ENCODE measurements at places on chromosomes 4 and X. TPM values are rescaled to one million over a fixed set of nuclear protein-coding genes. Genes with fewer than 3 reads are reported as not detected.

Gene ABCG2
- 3.6 TPM for total RNA-seq

Gene KCND1
- 0.39 TPM for total RNA-seq

Gene SRPX
- 13.4 TPM for total RNA-seq

Gene MAGEA4
- total RNA-seq, result not detected

Gene IL15
- total RNA-seq, result 1.5 TPM

Gene PPARGC1A
- 40.0 TPM for total RNA-seq

Gene ADGRL3
- total RNA-seq, result 12.3 TPM

Gene TMEM31
- not detected for total RNA-seq

Gene PDCL2
- not detected for total RNA-seq

Gene NOX1
- total RNA-seq, result 1.9 TPM

Gene IL21
- total RNA-seq, result not detected

Gene CLDN34
- not detected for total RNA-seq

Gene GPR143
- total RNA-seq, result 4.4 TPM

Gene CTAG1B
- total RNA-seq, result not detected

Gene NEUROG2
- not detected for total RNA-seq

Gene TBC1D8B
- total RNA-seq, result 2.1 TPM

Gene RPS6KA6
- total RNA-seq, result 3.1 TPM

Gene ABHD18
- total RNA-seq, result 4.2 TPM
